ENCODE measurements at places on chromosomes 13 and 19. TPM values are rescaled to one million over a fixed set of nuclear protein-coding genes. Genes with fewer than 3 reads are reported as not detected.

LCP1 gene
- 0.17 TPM for total RNA-seq

SNAPC2 gene
- total RNA-seq: 10.4 TPM

IGFL2 gene
- not detected for total RNA-seq

PDX1 gene
- total RNA-seq: not detected

MYCBP2 gene
- 47.1 TPM for total RNA-seq

FAM216B gene
- total RNA-seq: not detected

CAMSAP3 gene
- not detected for total RNA-seq

CASP14 gene
- not detected for total RNA-seq

ZNF850 gene
- 1.3 TPM for total RNA-seq

UHRF1 gene
- total RNA-seq: 9.4 TPM

AMER2 gene
- total RNA-seq: under 0.01 TPM

FARP1 gene
- 17.0 TPM for total RNA-seq

ITGBL1 gene
- total RNA-seq: 183 TPM

RDH8 gene
- not detected for total RNA-seq

MCF2L gene
- total RNA-seq: 1.1 TPM

ZNF135 gene
- total RNA-seq: 6.1 TPM

TLE2 gene
- total RNA-seq: 4.3 TPM

ZNF682 gene
- 1.0 TPM for total RNA-seq

HCN2 gene
- 1.5 TPM for total RNA-seq
